Activated CD4-positive, alpha-beta T cell treated with anti-CD3 and anti-CD28 coated beads for 36 hours (primary cell): ENCODE measurements at places on chromosomes 4 and X. TPM values are rescaled to one million over a fixed set of nuclear protein-coding genes. Genes with fewer than 3 reads are reported as not detected.

- peak; percentile 44 for DNase-seq
- H3K27me3 ChIP-seq: no peaks in the 10 kb centered on the region
- H3K27ac ChIP-seq: peak overlapping the region; percentile 64
- H3K4me3 ChIP-seq: peak overlapping the region; percentile 64
- peaks cover 29% of the 10 kb centered on the region for H3K4me1 ChIP-seq
Observed at GRCh38 chrX:40167850-40168479, 70.2 kb upstream of the BCOR start.

- no peak overlapping the region for H3K27ac ChIP-seq
- peaks cover 11% of the 10 kb centered on the region for H3K27me3 ChIP-seq
- no peaks in the 10 kb centered on the region for H3K4me1 ChIP-seq
- H3K36me3 ChIP-seq: no peaks in the 10 kb centered on the region
- no peak overlapping the region for H3K4me3 ChIP-seq
Observed at GRCh38 chrX:11430271-11430670, 137.1 kb downstream of the AMELX start.

NHS gene
- 6.7 TPM for total RNA-seq

DNA sequence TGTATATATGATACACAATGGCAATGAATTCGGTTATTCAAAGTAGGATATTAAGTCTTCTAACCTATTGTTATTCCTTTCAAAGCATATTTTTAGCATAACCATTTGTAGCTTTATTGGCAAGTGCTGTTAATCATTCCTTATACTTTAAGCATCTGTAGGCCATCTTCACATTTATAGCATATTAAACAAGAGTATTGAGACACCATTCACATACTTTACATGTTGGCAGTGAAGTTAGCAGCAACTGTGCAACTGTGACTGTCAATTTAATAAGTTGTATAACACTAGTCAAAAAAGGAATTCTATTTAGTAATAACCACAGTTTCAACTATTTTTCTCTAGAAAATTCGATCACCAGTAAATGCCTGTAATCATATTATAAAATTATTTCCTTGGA is 107.3 kb upstream of the MYOZ2 start:
- no peak for DNase-seq
- H3K4me1 ChIP-seq: no peaks in the 10 kb centered on the region
- no peak overlapping the region for H3K4me3 ChIP-seq
- no peak overlapping the region for H3K27ac ChIP-seq
- H3K27me3 ChIP-seq: no peaks in the 10 kb centered on the region
